Cardiac septum (tissue), 1 donor: ENCODE measurements at places on chromosomes 1 and 21. TPM values are rescaled to one million over a fixed set of nuclear protein-coding genes. Genes with fewer than 3 reads are reported as not detected.

Gene AMY1A
- not detected for total RNA-seq

Gene TMEM61
- not detected for total RNA-seq

Gene FNDC5
- 18.7 TPM for total RNA-seq

Gene VWA5B1
- total RNA-seq: not detected

Gene LCA5L
- total RNA-seq: 1.7 TPM

DNA sequence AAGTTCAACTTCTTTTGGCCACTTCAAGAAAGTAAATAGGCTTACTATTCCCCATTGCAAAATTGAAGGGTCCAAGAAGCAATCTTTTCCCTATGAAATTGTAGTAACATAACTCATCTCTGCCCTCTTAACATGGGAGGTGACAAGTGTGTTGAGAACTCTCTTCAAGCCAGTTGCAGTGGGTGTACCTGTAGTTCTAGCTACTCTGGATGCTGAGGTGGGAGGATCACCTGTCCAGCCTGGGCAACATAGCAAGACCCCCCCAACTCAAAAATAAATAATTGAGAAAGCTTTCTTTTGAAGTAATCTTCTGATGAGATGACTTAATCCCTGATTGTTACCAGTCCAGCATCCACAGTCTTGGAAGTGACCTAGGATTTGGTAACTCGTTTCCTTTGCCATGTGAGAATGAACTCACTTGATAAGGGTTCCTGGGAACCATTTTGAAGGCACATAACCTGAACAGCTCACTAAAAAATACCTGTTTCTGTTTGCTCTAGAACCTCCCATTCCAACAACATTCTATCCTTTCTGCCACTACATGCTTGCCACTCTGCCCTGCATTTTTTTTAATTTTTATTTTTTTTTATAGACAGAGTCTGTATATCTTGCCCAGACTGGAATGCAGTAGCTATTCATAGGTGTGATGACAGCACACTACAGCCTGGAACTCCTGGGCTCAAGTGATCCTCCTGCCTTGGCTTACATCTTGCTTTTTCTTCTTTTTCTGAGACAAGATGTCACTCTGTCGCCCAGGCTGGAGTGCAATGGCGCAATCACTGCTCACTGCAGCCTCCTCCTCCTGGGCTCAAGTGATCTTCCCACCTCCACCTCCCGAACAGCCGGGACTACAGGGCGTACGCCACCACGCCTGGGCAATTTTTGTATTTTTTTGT, 1.4 kb upstream of the IPO9 start:
- DNase-seq: no peak

GRCh38 chr1:108777839-108778238, 31.4 kb downstream of the STXBP3 start:
- DNase-seq: no peak

DNA sequence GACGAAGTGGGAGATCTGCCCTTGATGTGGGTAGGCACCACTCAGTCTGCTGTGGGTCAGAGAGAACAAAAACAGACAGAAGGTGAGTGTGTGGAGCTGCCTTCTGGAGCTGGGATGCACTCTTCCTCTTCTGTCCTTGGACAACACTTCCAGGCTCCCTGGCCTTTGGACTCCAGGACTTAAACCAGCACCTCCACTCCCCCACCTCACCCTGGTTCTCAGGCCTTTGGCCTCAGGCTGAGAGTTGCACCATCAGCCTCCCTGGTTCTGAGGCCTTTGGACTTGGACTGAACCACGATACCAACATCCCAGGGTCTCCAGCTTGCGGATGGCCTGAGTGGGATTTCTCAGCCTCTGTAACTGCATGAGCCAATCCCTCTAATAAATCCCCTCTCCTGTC, 68.1 kb upstream of the STUM start:
- no peak for DNase-seq

- no peak for DNase-seq
These were observed 587.2 kb upstream of the ZRANB2 start for GRCh38 chr1:71668065-71668464.

DNA sequence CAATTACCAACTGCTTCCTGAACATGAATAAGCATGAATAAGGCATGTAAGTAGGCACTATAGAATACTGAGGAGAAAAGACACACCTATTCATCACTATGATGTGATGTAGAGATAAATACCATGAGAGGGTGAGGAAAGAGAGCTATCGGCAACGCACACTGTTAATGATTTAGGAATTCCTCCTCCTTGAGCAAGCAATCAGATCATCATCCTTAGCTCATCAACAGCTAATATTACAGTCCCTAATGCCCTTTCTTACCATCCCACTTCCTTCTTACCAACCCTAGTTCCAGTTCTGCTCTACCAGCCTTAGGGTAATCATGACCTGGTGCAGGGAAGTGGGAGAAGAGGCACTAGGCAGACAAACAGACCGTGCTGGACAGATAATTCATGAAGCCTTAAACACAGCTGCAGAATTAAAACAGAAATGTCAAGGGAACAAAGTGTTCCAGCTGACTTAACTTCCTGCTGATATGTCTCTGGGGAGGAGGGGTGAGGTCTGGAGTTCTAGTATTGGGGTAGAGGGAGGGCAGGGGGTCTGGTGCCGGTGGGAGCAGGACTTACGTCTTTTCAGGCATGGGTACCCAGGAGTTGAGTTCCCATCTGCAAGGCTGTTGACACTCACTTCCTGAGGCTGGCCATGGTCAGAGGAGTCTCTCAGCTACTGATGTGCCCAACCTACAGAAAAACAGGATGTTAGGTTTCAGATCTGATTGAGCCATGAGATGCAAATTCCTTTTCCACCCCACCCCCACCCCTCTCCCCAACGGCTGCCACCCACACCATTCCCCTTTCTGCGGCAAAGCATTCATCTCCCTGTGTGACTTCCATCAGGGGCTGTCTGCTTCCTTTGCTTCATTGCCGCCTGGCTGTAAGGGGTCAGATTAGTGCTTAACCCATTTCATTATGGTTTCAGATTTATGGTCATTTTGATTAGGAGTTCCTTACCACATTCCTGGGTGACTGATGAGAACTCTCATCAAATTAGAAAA, 12.6 kb upstream of the RCSD1 start:
- peak; percentile 82 for DNase-seq

DNA sequence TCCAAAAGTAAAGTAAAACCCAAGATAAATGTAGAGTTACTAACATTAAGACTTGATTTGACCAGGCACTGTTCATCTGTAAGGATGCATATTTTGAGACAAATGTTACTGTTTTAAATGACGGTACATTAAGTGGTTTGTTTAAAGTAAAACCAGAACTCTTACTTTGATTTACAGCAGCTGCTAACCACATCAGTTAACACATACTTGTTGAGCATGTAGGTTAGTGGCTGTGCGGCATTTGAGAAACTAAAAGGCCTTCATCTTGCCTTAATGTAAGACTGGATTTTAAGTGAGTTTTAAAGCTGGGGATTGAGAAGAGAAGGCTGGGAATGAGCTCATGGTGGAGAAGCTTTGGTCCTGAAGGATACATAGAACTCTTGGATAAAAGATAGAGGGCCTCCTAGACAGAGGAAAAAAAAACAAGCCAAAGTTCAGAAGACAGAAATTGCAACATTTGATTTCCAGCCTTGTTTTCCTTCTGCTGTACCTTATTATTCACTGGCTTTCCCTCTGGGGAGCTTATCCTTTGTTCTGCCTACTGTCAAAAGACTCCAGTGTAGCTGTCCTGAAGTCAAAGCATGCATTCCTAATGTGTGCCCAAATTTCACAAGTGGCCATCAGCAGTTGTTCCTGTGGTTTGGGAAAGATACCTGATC, 66.6 kb downstream of the MTR start:
- no peak for DNase-seq

DNA sequence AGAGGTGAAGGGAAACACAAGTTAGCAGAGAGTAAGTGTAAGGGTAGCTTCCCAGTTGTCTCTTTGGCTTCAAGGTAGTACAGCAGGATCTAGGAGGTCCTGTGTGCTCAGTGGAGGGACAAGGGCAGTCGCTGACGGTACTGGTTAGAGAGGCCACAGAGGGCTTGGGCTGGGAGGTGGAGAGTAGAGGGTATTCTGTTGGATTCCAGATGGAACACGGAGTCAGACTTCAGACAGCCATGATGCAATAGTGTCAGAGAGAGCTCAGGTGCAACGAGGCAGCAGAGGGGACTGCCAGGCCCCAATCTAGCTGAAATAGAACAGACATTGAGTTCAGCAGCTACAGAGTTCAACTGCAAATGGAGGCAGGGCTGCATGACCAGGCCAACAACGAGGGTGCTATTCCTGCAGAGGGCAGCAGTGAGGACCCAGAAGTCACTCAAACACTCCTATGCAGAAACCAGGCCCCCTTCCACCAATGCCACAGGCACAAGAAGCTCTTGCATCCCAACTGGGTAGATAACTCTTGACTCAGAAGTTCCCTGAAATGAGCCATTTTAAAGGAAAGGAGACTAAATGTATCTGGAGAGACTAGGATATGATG, 325.0 kb upstream of the ESRRG start:
- no peak for DNase-seq
